ENCODE measurements at places on chromosomes 2 and 18. TPM values are rescaled to one million over a fixed set of nuclear protein-coding genes. Genes with fewer than 3 reads are reported as not detected.

Gene PLA2R1
- 31.3 TPM for total RNA-seq

Gene NDC80
- 1.1 TPM for total RNA-seq

Gene ALLC
- total RNA-seq = not detected

DNA sequence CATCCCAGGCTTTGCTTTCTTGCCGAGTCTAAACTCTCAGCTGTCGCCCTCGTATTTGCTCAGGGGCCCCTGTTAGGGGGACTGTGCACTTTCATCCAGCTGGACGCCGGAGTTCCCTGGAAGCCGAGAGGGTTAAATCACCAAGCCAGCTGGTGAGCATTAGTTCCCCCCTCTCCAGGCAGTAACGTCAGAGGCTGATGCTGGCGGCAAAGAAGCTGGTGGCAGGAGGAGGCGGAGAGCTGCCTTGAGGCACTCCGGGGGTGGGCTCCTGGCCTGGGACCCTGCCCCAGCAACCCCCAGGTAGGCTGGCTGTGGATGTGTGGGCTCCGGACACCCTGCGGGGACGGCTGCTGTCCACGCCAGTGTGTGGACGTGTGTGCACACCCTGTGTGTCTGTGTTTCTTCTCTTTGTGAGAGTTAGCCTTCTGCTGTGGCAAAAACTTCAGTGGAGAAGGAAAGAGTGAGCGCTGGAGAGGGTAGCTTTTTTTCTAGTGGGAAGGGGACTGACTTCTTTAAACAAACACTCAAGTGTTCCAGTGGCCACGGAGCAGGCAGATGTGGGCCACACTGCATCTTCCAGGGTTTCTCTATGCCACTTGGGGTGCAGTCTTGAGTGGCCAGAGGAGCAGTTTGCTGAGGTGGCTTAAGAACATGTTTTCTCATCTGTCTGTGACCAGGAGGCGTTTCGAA lies 84.7 kb downstream of the GLI2 start:
- H3K4me1 ChIP-seq = peaks cover 19% of the 10 kb centered on the region
- H3K4me3 ChIP-seq = no peak overlapping the region
- no peaks in the 10 kb centered on the region for H3K36me3 ChIP-seq
- H3K27ac ChIP-seq = peak overlapping the region; percentile 39
- no peaks in the 10 kb centered on the region for H3K27me3 ChIP-seq

- no peaks in the 10 kb centered on the region for H3K4me1 ChIP-seq
- no peaks in the 10 kb centered on the region for H3K36me3 ChIP-seq
- H3K27ac ChIP-seq = no peak overlapping the region
These were observed 32.0 kb upstream of the CDK5R2 start for GRCh38 chr2:218927422-218927821.

- no peaks in the 10 kb centered on the region for H3K36me3 ChIP-seq
- peaks cover 3% of the 10 kb centered on the region for H3K27me3 ChIP-seq
- no peak for DNase-seq
These were observed 134.8 kb upstream of the HDAC4 start for GRCh38 chr2:239535413-239536144.

DNA sequence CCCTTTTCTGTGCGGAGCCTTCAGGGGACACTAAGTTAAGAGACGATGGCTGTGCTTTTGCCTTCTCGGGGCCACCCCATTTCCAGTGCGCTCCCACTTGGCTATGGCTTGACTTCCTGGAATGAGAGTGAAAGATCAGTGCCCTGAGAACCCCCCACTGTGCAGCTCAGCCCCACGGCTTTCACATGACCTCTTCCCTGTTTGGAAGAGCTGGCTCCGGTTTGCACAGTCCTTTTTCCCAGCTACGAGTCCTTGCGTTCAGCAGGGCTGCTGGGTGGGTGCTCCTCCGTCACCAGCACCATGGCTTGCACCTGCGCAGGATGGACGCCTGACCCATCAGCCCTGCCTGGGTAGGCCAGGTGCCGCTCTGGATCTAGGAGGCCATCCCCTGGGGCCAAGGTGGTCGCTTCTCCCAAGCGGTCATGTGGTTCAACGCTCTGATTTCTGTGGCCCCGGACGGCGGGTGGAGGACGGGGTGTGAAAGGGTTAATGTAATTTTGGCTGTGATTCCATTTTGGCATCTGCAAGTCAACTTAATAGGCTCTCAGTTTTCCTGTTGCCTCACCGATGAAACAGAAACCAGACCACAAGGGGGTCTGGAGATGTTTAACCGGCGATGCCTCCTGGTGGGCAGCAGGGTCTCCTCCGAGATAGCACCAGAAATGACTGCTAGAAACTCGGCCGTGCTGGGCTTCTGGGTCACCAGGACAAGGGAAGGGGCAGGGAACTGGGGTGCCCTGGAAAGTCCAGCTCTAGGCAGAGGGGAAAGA lies 113.1 kb upstream of the HAAO start:
- H3K27ac ChIP-seq = peak overlapping the region; percentile 81
- peaks cover 59% of the 10 kb centered on the region for H3K4me1 ChIP-seq
- DNase-seq = no peak
- H3K36me3 ChIP-seq = no peaks in the 10 kb centered on the region
- H3K27me3 ChIP-seq = no peaks in the 10 kb centered on the region

DNA sequence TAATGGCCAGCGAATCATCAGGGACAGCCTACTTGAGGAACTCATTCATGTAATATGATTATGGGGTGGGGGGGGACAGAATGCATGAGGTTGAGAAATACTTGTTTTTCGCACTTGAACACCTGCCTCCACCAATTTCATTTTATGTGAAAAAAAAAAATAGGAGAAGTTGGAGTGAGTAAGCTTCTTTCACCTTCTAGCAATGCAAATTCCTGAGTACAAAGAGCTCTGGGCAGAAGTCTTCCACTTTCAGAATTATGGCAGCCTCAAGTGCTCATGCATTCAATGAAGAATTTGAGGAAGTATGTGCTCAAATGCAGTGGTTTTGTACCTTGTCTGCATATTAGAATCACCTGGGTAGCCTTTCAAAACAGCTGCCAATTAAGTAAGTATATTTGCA lies 40.1 kb upstream of the GPD2 start:
- no peaks in the 10 kb centered on the region for H3K27me3 ChIP-seq
- H3K36me3 ChIP-seq = no peaks in the 10 kb centered on the region

GRCh38 chr18:77218642-77219041 lies 31.0 kb upstream of the GALR1 start:
- no peak overlapping the region for H3K27ac ChIP-seq
- no peak for DNase-seq
- H3K36me3 ChIP-seq = no peaks in the 10 kb centered on the region
- H3K27me3 ChIP-seq = no peaks in the 10 kb centered on the region

- H3K4me3 ChIP-seq = no peak overlapping the region
- DNase-seq = no peak
- no peaks in the 10 kb centered on the region for H3K36me3 ChIP-seq
- H3K27ac ChIP-seq = no peak overlapping the region
- H3K4me1 ChIP-seq = no peaks in the 10 kb centered on the region
- no peaks in the 10 kb centered on the region for H3K27me3 ChIP-seq
These were observed 1204.5 kb upstream of the CHAC2 start for GRCh38 chr2:52563151-52563550.

- peak overlapping the region; percentile 77 for H3K4me3 ChIP-seq
- no peak for DNase-seq
- no peaks in the 10 kb centered on the region for H3K36me3 ChIP-seq
- H3K27ac ChIP-seq = no peak overlapping the region
These were observed 934 bp downstream of the ZNF804A start for GRCh38 chr2:184599054-184599871.

- no peak for DNase-seq
- no peaks in the 10 kb centered on the region for H3K4me1 ChIP-seq
- no peak overlapping the region for H3K27ac ChIP-seq
- H3K4me3 ChIP-seq = no peak overlapping the region
- no peaks in the 10 kb centered on the region for H3K27me3 ChIP-seq
These were observed 113.6 kb downstream of the BABAM2 start for GRCh38 chr2:28004086-28004485.

- no peak overlapping the region for H3K4me3 ChIP-seq
- DNase-seq = peak; percentile 59
- H3K4me1 ChIP-seq = no peaks in the 10 kb centered on the region
These were observed 53.1 kb downstream of the TMEM18 start for GRCh38 chr2:624096-624495.

DNA sequence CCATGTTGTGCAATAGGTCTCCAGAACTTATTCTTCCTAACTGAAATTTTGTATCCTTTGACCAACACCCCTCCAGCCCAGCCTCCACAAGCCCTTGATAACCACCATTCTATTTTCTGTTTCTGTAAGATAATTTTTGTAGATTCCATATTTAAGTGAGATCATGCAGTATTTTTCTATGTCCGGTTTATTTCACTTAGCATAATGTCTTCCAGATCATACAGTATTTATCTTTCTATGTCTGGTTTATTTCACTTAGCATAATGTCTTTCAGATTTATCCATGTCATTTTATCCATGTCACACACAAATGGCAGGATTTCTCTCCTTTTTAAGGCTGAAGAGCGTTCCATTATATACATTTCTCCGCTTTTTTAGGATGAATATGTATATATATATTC lies 24.4 kb upstream of the ONECUT2 start:
- DNase-seq = no peak
- peaks cover 2% of the 10 kb centered on the region for H3K27me3 ChIP-seq
- no peaks in the 10 kb centered on the region for H3K4me1 ChIP-seq
- H3K27ac ChIP-seq = no peak overlapping the region
- no peak overlapping the region for H3K4me3 ChIP-seq
- no peaks in the 10 kb centered on the region for H3K36me3 ChIP-seq
